ENCODE measurements at places on chromosomes 2 and 18.

GRCh38 chr18:48361801-48362200, 47.4 kb downstream of the ZBTB7C start:
- DNase-seq: no peak

DNA sequence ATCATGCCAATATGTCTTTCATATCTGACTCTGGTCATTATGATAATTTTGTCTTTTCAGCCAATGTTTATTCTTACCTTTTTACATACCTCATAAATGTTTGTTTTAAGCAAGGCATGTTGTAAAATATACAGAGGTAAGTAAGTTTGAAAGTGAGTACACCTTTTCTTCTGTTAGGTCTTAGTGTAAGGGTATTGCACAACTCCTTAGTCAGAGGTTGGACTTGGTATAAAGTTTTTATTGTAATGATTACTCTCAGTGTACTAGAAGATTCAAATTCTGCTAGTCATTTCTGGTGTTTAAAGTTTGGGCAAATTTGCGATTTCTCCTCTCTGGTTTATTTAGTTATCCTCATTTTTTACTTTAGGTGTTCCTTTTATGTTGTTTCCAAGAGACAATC, 564.3 kb upstream of the FSIP2 start:
- no peak for DNase-seq

DNA sequence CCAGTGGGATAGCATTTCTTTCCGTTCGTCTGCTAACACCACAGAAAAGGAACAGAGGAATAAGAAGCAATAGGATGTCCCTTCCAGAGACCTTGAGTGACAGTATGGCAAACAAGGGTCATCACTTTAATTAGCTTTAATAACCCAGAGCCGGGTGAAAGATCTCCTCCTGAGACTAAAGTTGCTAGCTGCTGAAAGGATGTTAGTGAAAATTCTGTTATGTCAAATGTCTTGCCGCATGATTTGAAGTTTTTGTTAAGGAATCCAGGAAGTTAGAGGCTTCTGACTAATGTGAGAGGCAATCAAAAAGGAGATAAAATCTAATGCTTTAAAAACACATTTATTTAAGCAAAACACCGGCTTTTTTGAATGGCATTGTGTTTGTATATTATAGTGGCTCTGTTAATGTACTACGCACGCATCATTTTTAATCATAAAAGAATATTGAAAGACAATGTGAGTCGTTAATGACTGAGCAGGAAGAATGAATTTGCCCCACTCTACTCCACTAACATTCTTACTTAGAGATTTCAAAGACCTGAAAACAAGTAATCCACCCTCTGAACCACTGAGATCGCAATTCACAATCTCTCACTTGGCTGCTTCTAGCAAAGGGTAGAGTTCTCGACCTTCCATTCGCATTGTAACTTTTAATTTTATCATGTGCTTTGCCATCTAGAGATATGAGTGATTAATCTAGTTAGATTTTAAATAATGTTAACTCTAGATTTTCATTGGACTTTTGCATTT, 536.6 kb downstream of the LRRTM4 start:
- no peak for DNase-seq

DNA sequence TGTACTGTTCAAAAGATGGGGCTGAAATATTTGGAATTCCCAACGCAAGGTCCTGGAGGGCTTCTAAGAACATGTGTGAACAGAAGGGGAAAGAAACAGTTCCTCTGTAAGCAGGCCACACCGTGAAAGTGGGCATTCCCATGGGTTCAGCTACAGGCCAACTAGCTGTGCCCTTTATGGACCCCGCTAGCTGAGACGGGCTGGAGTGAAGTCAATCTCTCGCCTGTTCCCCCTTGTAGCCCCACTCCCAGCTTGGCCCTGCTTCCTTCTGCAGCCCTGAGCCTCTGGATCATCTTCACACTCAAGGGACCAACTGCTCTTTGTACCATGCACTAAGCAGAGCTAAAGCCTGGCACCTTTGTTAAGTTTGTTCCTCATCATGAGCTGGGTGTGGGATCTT, 55.4 kb downstream of the POLR1A start:
- no peak for DNase-seq

GRCh38 chr2:67526283-67526682, 129.2 kb downstream of the ETAA1 start:
- no peak for DNase-seq

DNA sequence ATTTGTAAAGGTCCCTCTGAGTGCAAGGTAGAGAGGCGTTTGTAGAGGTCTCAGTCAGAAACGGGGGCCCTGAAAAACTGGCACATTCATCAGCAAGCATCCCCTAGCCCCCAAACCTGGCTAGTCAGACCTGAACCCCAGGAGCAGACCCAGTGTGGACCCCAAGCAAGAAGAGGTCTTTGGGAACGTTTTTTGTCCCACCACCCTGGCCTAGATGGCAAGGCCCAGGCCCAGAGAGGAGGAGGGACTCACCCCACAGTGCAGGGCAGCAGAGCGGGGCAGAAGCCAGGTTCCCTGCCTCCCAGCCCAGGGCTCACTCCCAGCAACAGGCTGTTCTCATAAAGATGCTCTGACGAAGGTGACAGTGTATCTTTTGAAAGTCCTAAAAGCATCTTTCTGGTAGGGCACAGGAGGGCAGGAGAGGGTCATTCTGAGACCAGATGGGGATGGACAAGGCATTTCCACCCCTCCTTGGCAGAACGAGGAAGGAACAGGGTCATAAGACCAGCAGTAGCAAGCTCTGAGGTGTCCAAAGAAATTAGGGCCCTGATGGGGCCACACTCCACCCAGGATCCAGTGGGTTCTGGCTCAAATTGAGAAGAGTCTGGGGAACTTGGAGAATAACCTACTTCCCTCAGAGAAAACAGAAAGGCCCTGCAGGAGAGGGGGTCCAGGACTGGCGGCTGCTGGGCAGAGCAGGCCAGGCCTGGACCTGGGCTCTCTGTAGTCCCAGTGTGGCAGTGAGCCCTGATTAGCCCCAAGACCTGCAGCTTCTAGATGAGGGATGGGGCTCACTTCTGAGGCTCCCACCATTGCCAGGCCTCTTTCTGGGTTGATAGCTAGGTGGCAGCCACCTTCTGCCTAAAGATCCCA, 18.2 kb downstream of the ADRA2B start:
- no peak for DNase-seq

- no peak for DNase-seq
Observed at GRCh38 chr2:19691892-19692291, 209.9 kb downstream of the TTC32 start.

GRCh38 chr2:168320267-168320666, 72.9 kb upstream of the STK39 start:
- DNase-seq: no peak

DNA sequence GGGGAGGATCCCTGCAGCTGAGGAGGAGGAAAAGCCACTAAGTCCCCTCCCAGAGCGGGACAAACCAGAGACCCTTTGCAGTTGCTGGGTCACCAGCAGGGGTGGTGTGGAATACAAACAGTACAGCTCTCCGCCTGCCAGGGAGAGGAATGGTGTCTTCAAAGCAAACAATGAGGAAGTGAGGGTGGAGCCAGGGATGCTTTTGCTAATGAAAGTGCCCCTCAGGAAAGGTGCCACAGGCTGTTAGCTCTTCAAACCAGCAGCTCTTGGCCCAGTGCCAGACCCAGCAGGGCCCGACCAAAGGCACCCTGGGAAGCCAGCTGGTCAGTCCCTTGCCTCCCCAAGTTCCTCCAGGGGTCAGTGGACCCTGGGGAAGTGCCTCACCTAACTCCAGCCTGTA, 102.8 kb downstream of the HIBCH start:
- no peak for DNase-seq

- no peak for DNase-seq
Observed at GRCh38 chr2:106581328-106581727, 94.2 kb downstream of the CD8B2 start.

GRCh38 chr18:43141208-43141607, 25.7 kb upstream of the RIT2 start:
- DNase-seq: no peak

DNA sequence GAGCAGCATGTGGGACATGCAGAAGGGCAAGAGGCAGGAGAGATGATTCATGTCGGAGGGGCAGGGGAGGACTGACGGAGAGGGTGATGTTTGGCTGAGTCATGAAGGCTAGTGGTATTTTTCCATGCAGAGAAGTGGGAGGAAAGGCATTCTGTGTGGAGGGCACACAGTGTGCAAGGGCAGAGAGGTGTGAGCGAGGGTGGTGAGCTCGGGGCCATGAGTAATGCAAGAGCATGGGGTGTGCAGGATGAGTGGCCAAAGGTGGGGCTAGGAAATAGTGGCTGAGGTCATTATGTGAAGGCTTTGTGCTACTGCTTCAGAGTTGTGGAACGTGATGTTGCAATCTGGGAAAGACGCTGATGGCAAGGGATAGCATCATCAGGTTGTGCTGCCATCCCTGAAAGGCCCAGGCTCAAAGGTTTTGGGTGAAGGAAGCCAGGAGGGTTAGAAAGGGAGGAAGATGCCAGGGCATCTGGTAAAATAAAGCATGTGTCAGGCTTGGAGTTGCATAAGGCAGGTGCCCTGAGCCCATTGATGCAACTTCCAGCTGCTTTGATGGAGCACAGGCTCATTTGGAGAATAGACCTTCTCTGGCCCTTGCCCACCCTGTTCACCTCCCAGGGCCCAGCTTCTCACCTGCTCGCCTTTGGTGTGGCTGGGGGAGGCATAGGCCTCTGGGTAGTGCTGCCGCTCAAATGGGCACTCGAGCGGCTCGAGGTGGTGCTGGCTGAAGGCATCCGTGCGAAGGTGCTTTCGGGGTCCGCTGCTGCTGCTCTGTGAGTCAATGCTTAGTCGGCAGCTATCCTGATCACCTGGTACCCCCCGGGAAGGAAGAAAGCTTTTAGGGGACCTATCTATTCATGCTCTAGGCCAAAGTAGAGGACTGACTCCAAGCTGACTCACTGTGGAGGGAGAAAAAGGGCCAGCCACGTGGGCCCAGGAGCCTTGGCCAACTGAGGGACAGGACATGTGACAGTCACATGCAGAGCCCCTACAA, 37.5 kb downstream of the PAX8 start:
- DNase-seq: peak; percentile 82

GRCh38 chr2:12710301-12710700, 6.4 kb upstream of the TRIB2 start:
- no peak for DNase-seq

DNA sequence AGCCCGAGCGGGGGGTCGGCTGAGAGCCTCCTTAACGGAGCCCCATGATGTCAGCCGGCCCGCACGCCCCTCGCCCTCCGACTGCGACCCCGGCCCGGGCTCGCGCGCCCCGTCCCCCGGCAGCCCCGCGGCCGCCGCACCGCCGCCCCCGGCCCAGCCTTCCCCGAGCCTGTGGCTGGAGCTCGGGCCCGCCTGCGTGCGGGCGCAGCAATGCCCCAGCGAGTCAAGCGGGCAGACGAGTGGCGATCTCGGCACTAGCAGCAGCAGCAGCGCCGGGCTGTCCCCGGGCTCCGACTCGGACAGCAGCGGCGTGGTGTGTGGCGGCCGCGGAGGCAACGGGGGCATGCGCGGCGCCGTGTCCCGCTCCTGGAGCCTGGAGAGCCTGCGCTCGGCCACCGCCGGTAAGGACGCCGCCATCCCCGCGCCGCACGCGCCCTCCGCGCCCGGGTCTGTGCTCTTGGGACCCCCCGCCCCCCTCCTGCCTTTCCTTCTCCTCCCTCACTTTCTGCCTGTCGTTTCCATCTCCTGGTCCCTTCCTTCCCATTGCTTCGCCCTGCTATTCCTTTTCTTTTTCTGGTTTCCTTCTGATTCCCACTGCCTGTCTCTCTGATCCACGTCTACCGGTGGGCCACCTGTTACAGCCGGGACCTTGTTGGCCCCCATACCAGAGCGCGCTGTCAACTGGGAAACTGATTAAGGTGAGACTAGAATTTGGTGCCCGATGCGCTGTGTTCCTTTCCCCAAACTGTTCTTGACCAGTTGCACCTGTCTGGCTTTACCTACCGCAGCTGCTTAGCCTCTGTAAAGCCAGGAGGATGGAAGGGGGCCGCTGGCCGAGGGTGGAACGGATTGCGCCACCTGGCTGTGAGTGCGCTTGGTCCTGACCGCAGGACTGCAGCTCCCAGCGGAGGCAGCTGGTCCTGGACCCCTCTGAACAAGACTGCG, 127.4 kb downstream of the ARHGEF4 start:
- no peak for DNase-seq

DNA sequence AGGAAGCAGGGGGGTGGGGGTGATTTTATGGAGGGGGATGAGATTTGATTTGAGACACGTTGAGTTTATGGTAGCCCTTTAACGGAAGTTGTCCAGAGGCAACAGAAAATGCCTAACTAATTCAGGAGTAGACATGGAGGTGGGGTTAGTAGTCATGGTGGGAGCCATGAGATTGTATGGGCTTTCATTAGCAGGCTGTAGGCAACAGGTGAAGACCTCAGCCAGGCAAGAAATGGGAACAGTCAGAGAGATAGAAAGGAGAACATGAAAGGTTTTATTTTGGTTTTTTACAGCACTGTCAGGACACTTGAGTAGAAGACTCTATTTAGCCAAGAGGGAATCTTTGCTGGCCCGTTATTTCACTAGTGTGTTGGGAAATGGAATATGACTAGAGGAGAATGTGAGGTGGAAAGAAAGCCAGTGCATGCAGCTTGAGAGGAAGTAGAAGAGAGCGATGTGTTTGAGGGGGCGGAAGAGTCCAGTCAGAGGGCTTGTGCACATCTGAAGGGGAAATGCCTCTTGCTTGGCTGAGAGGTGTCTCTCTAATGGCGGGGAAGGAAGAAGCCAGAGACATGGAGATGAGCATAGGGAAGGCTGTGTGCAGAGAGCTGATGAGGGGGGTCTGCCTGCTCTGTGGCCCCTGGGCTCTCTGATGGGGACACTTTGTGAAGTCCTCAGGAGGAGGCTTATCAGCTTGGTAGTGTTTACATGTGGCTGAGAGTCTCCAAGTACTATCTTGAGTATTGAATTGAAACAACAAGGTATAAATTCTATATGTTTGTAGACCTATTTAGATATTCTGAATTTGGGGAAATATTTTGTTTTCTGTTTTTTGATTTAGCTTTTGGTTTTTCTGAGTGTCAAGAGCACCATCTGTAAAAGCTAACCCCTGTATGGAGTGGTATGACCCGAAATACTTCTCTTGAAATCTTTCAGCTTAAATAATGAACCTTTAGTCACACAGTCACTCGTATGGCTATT, 66.9 kb upstream of the ITM2C start:
- no peak for DNase-seq

GRCh38 chr2:102112271-102112670, 30.3 kb upstream of the IL1R1 start:
- no peak for DNase-seq

- no peak for DNase-seq
Observed at GRCh38 chr2:39326644-39327043, 82.9 kb upstream of the CDKL4 start.

- DNase-seq: no peak
Observed at GRCh38 chr18:28541276-28541930, 364.5 kb upstream of the CDH2 start.

- no peak for DNase-seq
Observed at GRCh38 chr2:86392873-86393518, 48.2 kb upstream of the KDM3A start.
